Stimulated activated CD4-positive, alpha-beta T cell treated with anti-CD3 and anti-CD28 coated beads, Interleukin-1b, Interleukin-23, amount 100 ng/mL, for 48 hours (primary cell): ENCODE measurements at places on chromosomes 6 and 20.

GRCh38 chr6:20811109-20811761, 277.0 kb downstream of the CDKAL1 start:
- peak; percentile 6 for DNase-seq

- DNase-seq, result peak; percentile 57
These were observed 104.4 kb upstream of the TAB2 start for GRCh38 chr6:149212892-149213801.

GRCh38 chr6:41022294-41022693, 16.7 kb downstream of the UNC5CL start:
- DNase-seq, result no peak

GRCh38 chr6:167957626-167958025, 39.8 kb upstream of the KIF25 start:
- no peak for DNase-seq

GRCh38 chr20:24118441-24119175, 130.0 kb upstream of the GGTLC1 start:
- DNase-seq, result no peak
